CD8-positive, alpha-beta T cell (primary cell): ENCODE measurements at places on chromosomes 2 and 18.

DNA sequence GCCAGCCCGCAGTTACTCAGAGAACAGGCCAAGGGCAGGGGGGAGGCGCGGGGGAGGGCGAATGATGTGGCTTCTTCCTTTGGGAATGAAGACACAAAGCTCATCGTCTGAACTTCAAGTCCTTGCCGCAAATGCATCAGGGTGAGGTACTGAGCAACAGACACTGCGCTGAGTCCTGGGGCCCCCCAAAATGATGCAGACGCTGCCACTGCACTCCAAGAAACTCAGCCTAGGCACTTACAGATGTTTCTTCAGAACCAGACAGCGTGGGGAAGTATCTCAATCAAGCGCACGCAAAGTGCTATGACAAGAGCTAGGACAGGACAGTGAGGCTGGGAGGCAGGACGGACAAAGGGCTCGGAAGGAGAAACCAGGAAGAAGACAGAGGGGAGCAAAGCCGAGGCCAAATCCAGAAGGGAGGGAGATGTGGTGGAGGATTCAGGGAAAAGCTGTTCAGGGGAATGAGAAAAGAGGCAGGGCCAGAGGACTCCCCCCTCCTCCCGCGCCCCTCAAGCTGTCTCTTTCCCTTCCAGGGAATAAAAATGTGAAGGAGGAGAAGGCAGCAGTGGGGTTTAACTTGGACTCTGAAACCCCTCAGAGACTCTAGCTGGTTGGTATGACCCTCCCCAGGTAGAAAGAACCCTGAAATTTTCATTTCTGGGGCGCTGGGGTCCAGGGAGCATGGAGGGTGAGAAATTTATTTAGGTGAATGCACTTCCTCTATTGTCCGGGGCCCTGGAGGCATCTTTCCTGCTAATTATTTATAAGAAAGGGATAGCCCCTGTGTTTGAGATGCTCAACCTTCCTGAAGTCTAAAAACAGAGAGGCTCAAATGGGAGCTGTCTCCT, 34.9 kb downstream of the CIB4 start:
- DNase-seq, result no peak

DNA sequence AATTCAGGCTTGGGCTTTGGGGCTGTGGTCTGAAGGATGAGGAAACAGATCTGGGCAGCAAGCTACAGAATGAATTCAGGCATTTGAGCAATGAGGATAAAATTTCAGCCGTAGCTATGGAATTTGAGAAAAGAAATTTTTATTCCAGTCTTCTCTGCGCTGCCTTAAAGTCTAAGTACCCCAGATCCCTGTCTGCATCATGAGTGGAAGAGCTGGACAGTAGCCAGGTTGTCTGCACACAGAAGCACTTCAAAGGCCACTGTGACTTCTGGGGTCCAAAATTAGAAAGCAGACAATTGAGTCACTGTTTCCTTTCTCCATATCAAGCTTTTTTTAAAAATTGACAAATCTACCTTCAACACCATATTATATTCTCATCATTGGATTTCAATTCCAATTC, 787.6 kb upstream of the GCFC2 start:
- DNase-seq, result no peak

DNA sequence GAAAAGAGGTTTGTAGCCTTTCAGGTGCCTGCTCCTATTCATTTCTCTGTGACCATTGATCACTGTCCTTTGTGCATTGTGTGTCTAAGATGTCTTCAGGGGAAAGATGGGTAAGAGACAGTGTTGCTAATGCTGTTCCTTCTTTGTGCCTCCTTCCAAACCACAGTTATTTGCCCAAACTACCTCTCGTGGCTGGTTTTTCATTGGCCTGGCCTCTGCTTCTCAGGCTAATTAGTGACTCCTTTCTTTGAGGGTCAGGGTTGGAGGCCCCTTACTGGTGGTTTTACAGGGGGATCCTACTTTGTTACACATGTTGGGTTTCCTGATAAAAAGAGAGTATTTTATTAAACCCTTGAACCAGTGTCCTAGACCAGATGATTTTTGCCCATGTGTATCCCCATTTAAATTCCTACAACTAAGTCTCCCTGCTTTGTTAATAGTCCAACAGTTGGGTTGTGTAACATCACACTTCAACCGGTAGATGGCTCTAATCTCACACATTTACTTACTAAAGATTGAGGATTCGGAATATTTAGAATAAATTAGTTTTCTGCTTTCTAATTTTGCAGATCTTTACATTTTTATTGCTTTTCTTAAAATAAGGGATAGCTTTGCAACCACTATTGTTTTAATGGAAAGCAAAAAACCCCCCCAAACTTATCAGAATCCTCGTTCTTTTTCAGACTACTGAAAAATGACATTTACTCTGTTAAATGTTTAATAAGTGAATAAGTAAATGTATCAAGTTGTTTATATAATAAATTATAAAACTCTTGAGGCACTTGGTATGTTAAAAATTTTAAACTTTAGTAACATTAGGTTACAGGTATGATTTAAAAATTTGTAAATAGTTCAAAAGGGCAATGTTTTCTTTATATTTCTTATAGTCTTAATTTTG, 2.4 kb downstream of the MARS2 start:
- DNase-seq, result no peak

- no peak for DNase-seq
Measured at GRCh38 chr2:28095622-28096021, 205.1 kb downstream of the BABAM2 start.

DNA sequence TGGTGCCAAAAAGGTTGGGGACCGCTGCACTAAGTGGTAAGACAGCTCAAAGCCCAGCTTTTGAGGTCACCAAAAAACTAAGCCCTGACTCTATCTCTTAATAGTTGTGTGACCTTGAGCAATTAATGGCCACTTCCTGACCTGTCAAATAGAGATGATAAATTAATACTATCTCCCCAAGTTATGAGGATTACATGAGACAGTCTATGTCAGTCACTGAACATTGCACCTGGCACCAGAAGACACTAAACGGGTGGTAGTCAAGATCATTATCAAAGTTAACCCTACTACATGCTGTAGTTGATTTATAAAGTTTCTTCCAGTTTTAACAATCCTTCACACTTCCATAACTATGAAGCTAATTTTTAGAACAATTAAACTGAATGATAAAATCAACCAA, 36.5 kb downstream of the STPG4 start:
- DNase-seq, result no peak

GRCh38 chr18:30766053-30766452, 276.5 kb downstream of the DSC3 start:
- no peak for DNase-seq

DNA sequence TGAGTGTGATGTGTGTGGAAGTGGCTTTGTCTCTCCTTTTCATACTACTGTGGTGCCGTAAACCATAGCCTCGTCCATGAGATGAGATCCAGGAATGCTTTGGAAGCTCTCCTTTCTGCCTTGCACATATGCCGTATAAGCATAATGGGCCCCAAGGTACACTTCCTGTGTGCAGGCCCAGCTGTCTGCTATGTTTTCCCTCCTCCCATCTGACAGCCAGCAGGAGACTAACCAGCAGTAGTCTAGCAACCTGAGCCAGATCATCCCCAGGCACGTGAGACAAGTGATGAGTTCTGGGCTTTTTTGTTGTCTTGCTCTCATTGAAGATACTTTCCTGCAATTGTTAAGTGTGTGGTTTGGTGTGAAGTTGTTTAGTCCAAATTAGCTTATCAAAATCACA, 555.5 kb upstream of the LRRTM4 start:
- DNase-seq, result no peak

GRCh38 chr18:77000527-77000926, 132.1 kb downstream of the MBP start:
- DNase-seq, result peak; percentile 66

- no peak for DNase-seq
Measured at GRCh38 chr2:181984060-181984459, 1.6 kb upstream of the PPP1R1C start.

DNA sequence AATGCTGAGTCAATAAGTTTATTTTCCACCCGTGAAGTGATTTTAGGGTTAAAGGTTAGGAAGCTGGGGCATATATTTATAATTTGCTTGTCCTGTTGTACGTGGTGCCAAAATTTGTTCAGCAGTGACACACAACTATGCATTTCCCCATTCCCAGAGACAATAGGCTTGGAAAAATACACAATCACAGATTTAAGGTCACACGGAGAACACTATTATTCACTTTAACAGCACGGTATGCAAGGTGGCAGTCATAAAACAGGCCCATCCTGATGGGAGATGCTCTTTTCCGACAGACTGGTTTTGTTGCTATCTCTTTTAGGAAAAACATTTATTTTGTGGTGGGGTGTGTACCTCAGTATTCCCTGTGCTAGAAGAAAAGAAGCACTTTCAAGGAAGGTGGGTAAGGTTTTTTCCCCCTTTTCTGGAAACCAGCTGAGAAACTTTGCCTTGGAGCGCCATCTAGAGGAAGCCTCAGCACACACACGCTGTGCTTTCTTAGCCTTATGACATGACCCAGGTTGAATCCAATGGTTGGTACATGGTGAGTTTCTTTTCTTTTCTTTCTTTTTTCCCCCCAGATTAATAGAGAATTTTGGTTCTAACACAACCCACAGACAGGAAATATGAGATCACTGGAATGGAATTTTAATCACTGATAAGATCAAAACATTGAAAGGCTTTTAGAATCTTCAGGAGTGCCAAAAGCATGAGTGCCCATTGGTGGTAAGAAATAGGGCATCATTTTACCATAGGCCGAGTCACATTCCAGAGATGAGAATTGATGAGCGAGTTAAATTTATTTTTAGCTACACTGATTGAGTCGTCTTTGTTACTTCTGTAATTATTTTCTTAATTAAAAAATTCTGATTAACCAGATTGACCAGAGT, 332.1 kb downstream of the AGPS start:
- peak; percentile 56 for DNase-seq

DNA sequence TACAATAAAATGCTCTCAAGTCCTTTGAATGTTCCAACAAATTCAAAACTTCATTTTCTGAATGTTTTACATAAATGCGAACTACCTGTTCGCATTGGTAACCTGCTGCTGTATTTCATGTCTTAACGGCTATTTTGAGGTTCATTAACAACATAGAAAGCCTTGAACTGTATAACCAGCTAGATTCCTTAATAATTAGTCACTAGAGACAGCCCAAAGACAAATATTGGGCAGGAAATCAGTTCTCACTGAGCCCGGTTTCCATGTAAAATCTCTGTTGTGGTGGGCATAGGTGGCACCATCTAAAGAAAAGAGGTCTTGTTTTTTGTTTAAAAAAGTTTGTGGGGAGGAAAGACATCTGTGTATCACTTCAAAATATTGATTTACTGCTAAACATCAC, 29.2 kb downstream of the PDIA6 start:
- no peak for DNase-seq

- DNase-seq, result no peak
Measured at GRCh38 chr2:227016894-227017293, 147.1 kb downstream of the COL4A4 start.

DNA sequence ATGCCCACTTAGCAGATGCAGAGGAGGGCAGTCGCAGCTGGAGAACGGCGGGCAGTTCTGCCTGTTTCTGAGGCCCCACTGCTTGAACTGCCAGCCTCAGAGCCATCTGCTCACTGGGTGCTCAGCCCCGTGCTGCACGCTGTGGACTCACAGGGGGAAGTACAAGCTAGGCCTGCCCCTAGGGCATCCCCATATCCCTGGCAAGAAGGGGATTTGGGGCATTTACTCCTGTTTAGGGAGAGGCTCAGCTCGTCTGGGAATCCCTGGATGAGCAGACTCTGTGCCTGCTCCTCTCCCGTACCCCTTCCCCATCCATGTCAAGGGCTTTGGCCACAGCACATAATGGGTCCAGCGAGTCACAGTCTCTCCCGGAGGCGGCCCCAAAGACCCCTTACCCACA, 169.8 kb upstream of the PKDCC start:
- no peak for DNase-seq

GRCh38 chr18:36667811-36668210, 161.0 kb downstream of the TPGS2 start:
- DNase-seq, result no peak
